ENCODE measurements at places on chromosomes 5 and 9. TPM values are rescaled to one million over a fixed set of nuclear protein-coding genes. Genes with fewer than 3 reads are reported as not detected.

Gene OBP2B
- not detected for total RNA-seq

Gene SLC6A7
- total RNA-seq = not detected

Gene GLDC
- total RNA-seq = 0.78 TPM

Gene NAIP
- total RNA-seq = 11.3 TPM

Gene CCL21
- total RNA-seq = not detected

Gene RNF44
- 53.0 TPM for total RNA-seq

Gene HRCT1
- total RNA-seq = 3.7 TPM

Gene LIFR
- total RNA-seq = 8.1 TPM

Gene MELK
- total RNA-seq = 11.0 TPM

Gene LCN1
- not detected for total RNA-seq

Gene SLC6A19
- not detected for total RNA-seq

Gene PCDHGA2
- 0.21 TPM for total RNA-seq

Data from osteocyte (in vitro differentiated cells).